ENCODE measurements at places on chromosomes 2 and 18.

DNA sequence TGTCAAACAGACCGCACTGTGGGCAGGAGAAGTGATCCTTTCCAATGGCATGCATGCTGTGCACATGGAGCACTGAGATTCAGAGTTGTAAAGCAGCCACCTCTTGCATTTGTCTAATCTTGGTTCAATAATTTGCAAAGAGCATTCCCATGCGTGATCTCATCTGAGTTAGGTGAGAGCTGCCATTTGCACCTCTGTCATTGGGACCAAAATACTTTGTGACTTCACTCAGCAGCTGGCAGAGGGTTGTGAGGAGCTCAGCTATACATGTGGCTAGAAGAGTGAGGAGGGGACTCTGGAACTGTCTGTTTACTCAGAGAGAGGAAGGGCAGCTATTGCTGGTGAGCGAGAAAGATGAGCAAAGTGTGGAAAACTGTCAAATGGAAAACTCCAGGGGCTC, 265.1 kb upstream of the TNP1 start:
- no peak for DNase-seq

GRCh38 chr18:9000733-9001132, 101.8 kb upstream of the NDUFV2 start:
- DNase-seq = no peak

GRCh38 chr2:239401881-239402233, 1.0 kb upstream of the HDAC4 start:
- peak; percentile 32 for DNase-seq

DNA sequence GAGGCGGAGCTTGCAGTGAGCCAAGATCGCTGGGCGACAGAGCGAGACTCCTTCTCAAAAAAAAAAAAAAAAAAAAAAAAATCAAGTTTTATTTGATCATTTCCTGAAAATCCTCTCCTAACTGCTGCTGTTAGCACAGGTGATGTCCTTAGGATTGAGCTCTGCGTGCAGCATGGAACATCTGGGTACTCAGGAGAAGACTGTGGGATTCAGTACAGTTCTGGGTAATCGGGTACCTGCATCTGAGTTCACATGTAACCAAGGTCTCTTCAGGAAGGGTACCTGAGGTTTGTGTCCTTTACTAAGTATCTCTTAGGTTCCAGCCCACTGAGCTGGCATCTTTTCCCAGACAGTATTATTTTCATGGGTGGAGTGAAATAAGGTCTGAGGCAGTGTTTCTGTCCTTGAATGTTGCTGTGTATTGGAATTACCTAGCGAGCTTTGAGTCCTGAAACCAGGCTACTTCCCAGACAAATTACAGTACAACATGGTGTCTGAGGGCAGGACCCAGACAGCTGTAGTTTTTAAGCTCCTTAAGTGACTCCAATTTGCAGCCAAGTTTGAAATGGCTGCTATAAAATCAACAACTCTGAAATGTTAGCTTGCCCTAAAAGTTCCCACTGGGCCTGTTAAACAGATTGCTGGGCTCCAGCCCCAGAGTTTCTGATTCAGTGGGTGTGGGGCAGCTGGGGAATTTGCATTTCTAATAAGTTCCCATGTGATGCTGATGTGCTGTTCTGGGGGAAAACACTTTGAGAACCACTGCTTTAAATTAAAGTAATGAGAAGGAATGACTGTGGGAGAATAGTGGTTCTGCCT, 120.5 kb downstream of the PMAIP1 start:
- DNase-seq = no peak

GRCh38 chr2:35963357-35963756, 392.2 kb upstream of the CRIM1 start:
- DNase-seq = no peak

DNA sequence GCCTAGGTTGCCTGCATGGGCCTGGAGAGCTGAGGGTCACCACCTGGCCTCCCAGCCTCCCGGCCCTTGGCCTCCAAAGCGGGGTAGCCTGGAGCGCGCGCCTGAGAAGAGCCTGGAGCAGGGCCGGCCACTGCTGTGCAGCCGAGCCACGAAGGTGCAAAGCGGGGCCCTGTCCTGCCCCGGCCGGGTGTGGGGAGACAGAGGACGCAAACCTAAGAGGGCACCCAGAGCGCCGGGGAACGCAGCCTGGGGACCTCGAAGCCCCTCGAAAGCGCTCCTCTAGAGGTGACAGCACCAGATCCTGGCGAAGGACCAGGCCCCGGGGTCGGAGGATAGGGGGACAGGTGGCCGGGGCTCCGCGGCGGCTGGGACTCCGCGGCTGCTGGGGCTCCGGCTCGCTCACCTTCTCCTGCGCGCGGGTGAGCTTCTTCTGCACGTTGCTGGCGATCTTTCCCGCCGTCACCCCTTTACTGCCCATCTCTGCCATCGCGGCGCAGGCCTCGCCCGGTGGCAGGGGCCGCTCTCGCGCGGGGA, 430 bp downstream of the BIN1 start:
- DNase-seq = no peak

DNA sequence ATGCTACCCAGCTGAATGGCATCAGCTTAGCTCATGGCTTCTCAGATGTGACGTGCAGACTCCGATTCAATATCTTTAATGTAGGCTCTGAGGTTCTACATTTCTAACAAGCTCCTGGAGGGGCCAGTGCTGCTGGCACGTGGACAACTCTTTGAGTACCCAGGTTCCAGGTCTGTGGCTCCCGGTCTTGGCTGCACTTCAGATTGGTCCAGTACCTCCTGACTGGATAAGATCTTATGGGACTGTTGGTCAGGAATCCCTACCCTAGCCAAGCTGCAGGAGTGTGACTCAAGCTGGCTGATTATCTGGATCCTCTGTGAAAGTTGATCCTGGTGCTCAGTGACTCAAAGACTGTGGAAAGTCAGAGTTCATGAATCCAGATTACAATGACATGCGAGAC, 222.1 kb downstream of the ANKRD30B start:
- DNase-seq = no peak

DNA sequence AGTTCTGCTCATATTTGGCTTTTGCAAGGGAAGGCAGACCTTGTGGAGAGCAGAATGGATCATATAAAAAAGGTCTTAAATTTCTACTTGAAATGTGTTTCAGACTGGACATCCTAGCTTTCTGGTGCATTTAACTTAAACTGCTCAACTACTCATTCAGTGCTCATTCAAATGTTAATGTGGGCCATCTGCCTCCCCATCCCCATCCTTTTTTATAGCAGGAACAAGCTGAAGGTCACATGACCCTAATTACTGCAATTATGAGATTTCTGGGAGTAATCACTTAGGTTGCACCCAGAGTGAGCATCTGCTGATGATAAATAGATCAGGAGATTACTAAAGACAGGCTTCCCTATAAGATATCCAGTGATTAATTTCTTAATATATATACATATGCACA, 96.1 kb downstream of the MAP2 start:
- DNase-seq = no peak

- no peak for DNase-seq
These were observed 22.0 kb downstream of the RHOB start for GRCh38 chr2:20468549-20469500.

DNA sequence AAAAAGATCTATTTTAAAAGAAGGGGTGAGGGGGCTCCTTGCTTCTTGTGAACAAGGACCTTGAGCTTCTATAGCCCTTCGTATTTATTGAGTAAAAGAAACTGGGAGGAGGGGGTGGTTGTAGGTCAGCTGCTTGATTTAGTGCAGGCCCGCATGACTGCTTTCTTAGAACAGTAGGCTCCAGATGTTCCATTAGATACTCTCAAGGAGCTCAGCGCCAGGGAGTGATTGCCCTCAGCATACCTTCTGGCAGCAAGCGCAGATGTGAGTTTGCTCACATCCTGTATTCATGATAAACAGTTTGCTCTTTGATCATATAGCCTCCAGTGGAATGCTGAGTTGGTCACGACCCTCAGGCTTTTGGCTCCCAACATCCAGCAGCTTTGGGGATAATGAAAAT, 108.9 kb upstream of the XPO1 start:
- no peak for DNase-seq

- no peak for DNase-seq
These were observed 210.5 kb downstream of the SH3RF3 start for GRCh38 chr2:109339519-109339966.

- DNase-seq = no peak
These were observed 79.6 kb downstream of the MBP start for GRCh38 chr18:77052983-77053309.

GRCh38 chr2:240933048-240933965, 27.2 kb downstream of the CROCC2 start:
- DNase-seq = no peak

- no peak for DNase-seq
These were observed 580.6 kb upstream of the VRK2 start for GRCh38 chr2:57465967-57466366.

DNA sequence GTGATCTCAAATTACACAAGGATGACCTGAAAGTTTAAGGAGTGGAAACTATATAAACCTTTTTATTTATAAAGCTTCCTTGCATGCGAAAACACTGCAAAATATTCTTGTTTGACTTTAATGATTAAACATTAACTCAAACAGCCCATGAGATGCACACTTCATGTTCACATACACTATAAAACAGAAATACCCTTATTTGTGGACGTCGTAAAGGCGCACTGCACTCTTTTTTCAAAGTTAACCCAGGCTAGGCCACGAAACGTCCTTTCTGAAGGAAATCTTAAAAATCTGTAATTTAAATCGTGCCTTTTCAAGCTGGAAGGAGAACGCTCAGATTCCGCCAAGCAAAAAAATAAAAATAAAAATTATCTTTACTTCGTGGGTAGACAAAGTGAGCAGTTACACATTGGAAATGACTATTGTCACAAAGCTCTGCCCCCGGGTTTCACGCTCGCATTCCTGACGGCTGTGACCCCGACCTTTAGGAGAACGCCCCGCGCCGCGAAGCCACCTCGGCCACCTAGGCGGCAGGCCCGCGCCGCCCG, 728 bp downstream of the FAM168B start:
- no peak for DNase-seq

DNA sequence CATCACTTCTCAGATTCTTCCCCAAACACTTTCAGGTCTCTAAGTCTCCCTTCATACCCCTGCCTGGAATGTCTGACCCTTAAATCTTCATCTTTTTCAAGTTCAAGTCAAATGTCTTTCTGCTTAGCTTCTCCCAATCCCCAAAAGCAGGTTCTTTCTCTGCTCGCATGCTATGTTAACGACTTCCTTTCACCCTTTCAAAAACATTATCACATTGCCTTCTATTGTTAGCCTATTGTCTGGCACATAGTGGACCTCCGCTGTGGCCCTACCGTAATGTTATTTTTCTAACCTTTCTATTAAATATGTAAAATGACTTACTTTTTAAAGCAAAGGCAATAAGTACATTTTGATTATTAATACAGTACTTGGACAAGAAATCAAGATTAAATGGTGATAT, 2.2 kb downstream of the CDKL4 start:
- DNase-seq = no peak

DNA sequence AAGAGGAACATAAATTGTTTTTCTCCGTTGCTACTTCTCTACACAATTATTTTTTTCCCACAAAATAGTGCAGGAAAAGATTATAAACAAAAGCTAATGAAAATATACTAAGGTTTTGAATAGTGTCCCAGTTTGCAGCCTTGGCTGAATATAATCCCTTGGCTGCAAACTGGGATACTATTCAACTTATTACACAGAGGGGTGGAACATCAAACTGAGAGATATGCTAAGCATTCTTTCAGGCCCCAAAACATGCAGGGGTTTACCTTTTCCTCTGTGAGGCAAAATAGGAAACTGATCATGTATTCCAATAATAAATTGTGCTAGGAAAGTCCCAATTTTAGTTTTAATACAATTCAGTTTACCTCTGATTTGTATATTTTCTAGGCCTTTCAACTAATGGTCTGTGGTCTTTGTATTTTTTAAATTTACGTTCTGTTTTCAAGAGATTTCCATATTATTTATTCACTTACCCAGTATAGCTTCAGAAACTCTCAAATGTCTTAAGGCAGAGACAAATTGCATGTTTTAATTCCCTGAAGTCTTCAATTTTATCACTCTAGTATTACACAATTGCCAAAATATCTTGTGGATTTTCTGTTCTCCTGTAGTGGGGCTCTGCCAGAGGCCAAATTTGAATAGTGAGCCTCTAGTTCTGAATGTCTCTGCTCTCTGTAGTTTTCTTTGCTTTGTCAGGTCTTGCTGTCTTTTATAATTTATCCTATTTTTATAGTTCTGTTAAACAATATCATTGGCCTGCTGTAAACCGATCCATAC, 63.9 kb downstream of the PPP1R1C start:
- no peak for DNase-seq

DNA sequence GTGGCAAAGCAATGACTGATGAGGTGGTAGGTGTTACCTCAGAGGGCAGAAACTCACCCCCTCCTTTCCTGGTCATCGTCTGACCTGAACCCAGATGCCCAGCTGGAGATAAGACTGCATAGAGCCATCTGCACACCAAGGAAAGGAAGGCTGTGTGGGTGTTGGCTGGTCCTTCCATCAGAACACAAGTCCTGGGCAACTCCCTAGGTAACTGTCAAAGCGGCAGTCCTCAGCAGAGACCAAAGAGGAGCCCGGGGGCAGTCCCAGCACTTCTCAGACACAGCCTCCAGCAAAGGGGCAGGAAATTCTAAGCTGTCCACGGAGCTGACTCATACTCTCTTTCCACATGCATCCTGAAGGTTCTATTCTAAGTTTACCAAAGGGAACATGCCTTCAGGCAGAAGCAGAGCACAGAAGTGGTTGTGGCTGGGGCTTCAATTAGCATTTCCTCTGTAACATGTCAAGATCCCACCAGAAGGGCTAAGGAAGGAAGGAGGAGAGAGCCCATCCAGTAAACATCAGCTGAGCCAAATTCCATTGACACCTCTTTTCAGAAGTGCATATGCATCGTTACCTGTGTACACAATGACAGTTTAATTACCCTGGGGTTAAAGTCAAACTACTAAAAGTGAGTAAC, 54.7 kb downstream of the SPRED2 start:
- DNase-seq = no peak

DNA sequence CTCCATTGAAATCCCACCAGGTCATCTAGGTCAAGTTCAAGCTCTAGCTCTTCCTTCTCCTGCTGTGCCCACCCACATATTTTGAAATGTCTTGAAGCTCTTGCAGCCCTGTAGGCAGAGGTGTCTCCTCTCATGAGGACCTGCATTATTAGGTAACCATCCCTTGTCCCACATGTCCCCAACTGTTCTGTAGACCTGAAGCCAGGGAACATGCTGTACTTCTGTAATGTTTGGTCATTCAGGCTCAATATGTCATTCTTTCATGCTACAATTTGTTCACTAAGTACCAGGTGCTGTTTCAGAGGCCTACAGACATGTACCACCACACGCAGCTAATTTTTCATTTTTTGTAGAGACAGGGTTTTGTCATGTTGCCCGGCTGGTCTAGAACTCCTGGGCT, 22.2 kb downstream of the SLC3A1 start:
- no peak for DNase-seq

- DNase-seq = no peak
These were observed 222.0 kb downstream of the KLHL29 start for GRCh38 chr2:23606968-23607367.

DNA sequence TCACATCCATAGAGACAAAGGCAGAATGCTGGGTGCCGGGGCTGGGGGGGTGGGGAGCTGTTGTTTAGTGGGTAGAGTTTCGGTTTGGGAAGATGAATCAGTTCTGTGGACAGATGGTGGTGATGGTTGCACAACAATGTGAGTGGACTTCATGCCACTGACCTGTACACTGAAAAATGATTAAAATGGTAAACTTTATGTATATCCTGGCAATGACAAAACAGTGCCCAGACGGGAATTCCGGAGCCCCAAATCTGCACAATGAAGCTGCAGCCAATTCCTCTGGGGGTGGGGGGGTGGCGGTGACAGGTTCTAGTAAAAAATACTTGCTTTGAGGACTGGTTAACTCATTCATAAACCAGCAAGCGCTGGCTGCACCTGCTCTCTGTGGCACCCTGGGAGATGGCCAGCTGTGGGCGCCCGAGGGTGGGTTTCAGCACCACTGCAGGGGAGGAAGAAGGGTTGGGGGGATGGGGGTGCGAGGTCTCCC, 81.8 kb upstream of the HPCAL1 start:
- DNase-seq = no peak

GRCh38 chr18:37464257-37464656, 101.3 kb downstream of the CELF4 start:
- DNase-seq = no peak
